Stimulated activated CD8-positive, alpha-beta memory T cell treated with anti-CD3 and anti-CD28 coated beads, Interleukin-15, amount 100 ng/mL, for 48 hours (primary cell): ENCODE measurements at places on chromosomes 4 and X.
A peak's percentile ranks its signal among the peaks of the same experiment; 100 is the strongest.

GRCh38 chrX:47500554-47500953 lies 17.5 kb upstream of the ZNF41 start:
- DNase-seq, result no peak

GRCh38 chrX:41096339-41096955 lies 11.2 kb downstream of the USP9X start:
- no peak for DNase-seq

DNA sequence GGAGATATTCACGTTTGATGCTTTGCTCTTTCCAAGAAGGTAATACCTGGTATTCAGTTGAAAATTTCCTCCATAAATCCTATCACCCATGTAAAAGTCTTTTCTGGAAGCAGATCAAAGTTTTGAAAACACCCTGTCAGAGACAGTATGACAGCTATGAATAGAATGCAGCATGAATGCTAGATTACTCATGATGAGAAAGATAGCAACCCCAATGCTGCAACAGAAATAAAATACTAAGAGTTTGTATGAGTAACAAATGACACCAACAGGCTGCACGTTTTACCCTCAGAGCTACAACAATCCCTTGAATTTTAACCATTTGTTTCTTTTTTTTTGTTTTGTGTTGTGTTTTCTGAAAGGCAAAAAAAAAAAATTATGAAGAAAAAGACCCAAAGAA lies 108.6 kb downstream of the ARHGAP6 start:
- DNase-seq, result no peak

DNA sequence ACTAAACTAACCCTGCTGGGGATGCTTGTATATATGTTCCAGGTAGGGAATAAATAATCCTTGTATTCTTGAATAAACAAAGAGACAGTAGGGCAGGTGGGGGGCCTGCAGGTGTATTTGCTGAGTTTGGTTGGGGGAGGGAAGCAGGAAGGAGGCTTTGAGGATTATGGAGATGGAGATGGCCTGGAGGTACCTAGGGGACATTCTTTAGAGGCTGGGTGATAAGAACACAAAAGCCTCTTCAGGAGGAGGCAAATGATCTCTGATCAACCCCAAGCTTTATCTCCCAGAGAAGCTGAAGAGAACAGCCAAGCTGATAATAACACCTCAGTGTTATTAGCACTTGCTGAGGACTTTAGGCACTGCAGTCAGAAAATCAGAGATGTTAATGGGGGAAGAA lies 187.7 kb downstream of the MGST2 start:
- DNase-seq, result no peak

DNA sequence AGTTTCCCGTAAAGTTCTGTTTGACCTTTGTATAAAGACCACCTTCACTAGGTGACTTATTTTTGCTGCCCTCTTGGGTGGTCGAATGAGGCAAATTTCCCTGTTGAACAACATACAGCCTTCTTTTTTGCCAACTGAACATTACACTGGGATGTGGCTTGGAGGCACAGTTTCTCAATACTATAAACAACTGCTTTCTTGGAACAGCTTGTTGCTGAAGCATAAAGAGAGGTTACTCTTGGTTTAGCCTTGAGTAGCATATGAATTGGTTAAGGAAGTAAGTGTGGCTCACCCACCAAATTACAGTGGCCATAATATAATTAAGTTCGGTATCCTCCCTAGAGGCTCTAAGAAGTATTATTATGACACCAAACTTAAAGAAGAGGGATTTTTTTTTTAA lies 40.0 kb downstream of the HHIP start:
- DNase-seq, result no peak

- DNase-seq, result no peak
Measured at GRCh38 chr4:48667148-48667547, 112.9 kb downstream of the FRYL start.

DNA sequence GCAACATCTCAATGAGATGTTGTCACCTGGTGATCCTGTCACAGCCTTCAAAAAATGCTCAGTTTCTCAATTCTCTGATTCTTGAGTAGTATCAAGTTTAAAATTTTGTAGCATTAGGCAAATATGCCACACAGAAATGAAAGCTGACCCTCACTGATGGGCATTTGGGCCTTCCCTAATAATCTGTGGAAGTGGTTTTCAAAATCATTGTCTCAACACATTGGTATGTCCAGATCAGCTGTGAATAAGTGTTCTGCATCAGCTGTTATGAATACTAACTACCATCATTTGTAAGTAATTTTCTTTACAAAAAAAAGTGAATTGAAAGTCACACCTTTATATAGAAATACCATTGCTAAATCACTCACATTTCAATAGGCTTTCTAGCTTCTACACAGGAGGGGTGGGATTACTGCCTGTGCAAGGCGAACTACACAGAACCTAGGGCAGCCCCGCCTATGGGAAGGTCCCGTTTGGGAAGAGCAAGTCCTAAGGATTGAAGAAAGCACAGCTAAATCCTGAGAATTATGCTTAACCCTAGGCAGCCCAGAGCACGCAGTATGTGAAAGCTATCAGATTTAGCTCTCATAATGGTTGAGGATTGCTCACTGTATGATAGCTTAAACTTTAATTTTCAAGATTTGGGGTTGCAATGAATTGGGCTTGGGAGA lies 73.4 kb downstream of the GPC3 start:
- no peak for DNase-seq

GRCh38 chr4:152464030-152464823 lies 71.7 kb downstream of the FBXW7 start:
- no peak for DNase-seq

- DNase-seq, result no peak
Measured at GRCh38 chr4:151600432-151600831, 160.4 kb downstream of the GATB start.

DNA sequence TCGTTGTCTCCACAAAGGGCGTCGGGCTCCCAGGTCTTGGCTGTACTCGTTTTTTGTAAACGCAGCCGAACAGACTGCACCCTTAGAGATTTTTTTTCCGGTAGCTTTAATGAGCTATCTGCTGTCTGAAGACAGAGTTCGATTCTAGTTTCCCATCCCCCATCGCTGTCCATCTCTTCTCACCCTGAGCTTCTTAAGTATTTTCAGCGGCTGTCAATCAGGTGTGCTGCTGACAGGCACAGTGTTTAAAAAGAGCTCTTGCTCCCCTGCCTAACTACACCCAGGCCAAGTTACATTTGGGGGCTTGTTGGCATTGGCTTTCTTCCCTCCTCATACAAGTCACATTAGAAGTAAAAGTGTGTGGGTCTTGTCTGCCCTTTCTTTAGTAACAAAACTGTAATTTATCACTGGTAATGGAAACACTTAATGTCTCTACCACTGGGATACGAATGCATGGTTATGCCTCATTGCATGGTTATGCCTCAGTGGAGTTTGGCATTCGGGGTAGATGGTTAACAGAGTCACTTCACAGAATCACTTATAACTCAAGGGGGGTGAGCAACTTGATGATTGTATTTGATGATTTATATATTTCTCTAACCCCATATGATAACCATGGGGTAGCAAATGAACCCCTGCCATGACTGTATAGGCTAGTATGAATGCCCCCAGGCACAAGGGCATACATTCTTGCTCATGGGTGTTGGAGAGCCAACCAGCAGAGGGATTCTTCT lies 1.4 kb upstream of the ARHGAP6 start:
- DNase-seq, result no peak

- DNase-seq, result no peak
Measured at GRCh38 chr4:75338352-75338880, 175.8 kb downstream of the RCHY1 start.

- DNase-seq, result no peak
Measured at GRCh38 chr4:113749178-113749577, 12.4 kb downstream of the CAMK2D start.

DNA sequence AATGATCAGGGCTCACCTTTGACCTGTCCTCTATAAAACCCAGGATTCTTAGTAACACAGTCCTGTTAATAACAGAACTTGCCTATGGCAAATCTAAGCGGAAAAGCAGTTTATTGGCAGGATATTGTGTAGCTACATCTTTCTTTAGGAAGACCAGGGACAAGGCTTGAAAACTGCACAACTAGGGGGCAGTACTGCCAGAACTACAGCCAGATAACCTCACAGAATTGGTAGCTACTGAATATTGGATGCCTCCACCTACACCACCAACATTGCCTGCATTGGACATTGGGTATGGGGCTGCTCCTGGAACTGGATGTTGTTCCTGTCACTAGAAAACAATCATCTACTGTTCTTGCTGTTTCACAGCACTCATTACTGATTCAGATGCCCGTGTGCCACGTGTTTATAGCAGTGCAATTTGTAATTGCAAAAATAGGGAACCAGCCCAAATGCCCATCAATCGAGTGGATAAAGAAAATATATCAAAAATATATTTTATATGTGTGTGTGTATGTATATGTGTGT lies 47.4 kb downstream of the REPS2 start:
- no peak for DNase-seq

DNA sequence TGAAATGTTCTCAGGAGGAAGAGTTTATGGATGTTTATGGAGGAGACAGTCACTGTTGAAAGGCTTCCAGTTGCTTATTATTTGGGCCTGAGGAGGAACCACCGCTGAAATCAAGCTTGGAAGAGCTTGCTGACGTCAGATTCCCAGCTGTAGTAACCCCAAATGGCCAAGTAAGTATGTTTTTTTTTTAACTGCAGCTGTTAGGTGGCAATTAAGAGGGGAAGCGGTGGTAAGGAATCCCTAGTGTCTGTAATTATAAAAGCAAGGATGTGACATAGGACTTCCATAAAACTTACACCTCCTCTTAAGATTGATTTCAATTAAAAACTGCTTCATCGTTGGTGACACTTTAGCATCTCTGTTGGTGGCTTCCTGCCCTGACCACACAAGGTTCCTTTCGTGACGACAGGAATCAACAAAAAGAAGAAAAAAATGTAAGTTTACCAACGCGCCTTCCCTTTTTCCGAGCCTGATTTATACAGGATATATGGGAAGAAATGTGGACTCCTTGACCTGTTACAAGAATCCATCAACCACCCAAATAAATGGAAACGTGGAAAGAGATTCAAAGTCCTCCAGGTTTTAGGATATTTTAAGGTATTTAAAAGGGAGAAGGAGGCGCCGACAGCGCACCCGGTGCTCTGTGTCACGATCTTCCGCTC lies 884 bp downstream of the RELL1 start:
- DNase-seq, result no peak

DNA sequence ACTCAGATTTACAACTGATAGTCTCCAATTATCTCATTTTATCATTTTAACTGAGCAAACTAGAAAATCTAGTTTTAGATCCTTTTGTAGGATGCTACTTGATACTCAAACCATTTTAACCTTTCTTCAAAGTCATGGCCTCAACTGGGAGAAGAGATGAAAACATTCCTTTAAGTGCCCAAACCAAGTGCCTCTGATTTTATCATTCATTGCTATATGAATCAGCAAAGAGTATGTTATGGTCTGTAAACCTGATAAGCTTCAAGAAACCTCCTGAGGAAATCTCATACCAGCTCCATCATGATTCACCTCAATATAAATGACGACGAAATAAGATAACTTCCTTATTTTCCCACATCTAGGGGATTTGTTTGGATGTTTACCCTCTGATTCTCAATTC lies 119.9 kb downstream of the FAM13A start:
- DNase-seq, result no peak

- no peak for DNase-seq
Measured at GRCh38 chr4:89878611-89879010, 16.0 kb upstream of the MMRN1 start.

- no peak for DNase-seq
Measured at GRCh38 chr4:76011700-76012387, 4.5 kb upstream of the CXCL9 start.

DNA sequence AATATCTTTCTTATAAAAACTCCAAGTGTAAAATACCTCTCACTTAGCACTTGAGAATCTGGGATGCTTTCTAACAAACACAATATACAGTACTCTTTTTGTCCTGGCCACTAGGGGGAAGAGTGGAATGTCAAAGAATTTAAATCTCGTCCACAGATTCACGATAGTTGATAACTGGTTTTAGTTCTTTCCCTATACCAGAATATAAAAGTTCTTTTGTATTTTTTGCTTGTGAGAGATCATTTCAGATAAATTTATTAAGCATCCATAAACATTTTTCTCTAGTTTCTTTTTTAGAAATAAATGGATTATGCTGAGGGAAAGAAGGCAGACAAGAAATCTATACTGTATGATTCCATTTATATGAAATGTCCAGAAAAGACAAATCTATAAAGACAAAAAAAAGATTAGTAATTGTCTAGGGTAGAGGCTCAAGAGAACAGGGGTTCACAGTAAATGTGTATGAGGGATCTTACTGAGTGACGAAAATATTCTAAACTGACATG lies 50.4 kb downstream of the MGARP start:
- DNase-seq, result no peak

- DNase-seq, result no peak
Measured at GRCh38 chr4:163732473-163732872, 238.0 kb downstream of the TMA16 start.

DNA sequence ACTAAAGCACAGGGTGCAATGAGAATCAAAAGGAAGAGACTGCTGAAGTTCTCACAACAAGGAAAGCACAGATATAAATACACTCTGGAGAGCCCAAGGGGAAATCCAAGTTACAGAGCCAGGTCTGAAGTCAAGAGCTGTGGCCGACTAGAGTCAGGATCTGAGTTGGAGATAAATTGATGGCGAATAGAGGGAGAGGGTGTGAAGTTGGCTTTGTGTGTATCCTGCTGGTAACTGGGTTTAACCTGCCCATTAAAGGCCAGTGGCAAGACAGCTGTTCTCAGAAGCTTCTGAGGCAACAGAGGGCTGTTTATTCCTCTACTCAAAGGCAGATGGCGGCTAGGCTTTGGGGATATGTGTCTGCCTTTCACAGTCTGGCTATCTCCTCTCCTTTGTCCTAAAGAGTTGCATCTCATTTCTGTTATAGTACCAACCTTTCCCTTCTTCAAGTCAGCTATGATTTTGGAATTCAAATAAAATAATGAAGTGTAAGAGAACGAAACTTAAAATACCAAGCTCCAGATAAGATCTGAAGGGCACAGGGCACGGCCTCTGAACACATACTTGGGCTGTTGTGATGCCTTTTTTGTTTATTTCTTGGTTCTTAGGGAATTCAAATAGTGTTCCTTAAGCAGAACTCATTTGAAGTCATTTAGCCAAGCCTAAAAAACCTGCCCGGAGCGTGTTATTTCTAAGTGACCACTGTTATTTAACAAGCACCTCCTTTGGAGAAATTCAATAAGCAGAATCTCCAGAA lies 142.1 kb downstream of the APBB2 start:
- no peak for DNase-seq

- peak; percentile 3 for DNase-seq
Measured at GRCh38 chr4:6608758-6609414, 31.6 kb upstream of the MRFAP1 start.

DNA sequence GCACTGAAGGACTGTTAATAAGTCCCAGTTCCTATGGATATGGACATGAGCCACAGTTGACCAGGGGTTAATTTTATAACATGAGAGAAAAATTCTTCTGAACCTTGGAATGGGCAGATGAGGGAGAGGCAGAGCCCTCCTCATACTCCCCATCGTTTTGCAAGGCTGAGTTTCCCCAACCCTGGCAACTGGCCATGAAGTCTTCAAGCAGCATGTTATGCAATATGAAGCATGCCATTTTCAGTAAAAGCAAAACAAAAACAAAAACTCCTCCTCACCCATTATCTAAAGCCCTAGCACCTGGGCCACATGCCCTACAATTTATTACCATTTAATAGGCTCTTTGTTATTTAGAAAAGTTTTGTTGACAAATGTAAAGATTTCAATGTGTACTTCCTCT lies 64.5 kb downstream of the GPC4 start:
- no peak for DNase-seq
